ENCODE measurements at places on chromosomes 2 and 18.

DNA sequence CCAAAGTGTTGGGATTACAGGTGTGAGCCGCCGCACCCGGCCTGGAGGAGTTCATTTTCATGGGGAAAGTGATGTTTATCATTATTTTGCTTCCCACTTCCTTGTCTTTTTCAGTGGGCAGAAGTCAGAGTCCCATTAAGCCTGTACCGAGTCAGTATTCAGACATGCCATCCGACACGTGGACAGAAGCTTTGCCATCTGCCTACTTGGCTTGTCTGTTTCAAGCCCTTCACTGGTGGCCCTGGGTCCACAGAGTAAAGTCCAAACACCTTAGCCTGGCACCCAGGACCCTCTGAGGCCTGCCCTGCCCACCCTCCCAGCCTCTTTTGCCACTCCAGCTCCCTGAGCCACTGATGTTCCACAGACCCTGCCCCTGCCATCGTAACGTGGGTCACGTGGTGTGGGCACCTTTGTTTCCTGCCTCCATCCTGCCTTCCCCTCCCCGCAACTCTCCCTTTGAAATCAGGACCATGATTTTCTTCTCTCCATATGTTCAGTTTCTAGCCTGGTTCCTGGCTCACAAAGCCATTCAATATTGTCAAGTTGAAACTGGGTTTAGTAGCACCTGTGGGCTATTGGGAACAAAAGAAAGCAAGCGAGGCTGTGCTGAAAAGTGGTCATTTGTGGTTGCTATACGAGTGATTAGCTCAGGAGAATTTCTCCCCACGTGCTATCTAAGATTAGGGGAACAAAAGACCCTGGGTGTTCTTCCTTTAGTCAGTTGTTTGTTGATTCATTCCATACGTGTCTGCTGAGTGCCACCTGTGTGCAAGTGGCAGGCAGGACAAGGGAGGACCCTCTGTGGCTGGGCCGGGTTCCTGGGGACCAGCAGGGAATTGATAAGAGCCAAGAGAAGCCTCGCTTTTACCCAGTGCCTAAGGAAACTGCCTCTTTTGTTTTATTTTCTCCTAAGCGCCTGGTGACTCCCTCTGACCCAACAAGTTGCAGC lies 5.1 kb upstream of the ODC1 start:
- no peak overlapping the region for H3K27ac ChIP-seq
- no peak overlapping the region for H3K4me3 ChIP-seq
- no peak for DNase-seq
- H3K36me3 ChIP-seq = no peaks in the 10 kb centered on the region
- H3K4me1 ChIP-seq = peaks cover 15% of the 10 kb centered on the region
- H3K27me3 ChIP-seq = no peaks in the 10 kb centered on the region

DNA sequence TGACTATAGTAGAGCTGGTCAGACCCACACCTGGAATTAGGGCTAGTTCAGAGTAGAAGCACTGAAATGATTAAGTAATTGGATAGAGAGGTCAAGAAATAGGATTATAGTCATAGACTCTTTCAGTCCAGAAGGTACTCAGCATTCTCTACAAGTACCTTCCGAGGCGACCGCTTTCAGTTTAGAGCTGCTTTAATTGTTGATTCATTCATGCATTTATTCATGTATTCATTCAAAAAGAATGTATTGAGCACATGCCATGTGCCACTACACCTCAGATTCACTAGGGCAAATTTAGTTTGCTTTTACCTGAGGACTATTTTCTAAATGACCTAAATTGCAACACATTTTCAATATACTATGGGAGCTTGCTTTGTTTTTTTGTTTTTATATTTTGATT lies 48.7 kb downstream of the CRIM1 start:
- no peak overlapping the region for H3K4me3 ChIP-seq
- no peak for DNase-seq

DNA sequence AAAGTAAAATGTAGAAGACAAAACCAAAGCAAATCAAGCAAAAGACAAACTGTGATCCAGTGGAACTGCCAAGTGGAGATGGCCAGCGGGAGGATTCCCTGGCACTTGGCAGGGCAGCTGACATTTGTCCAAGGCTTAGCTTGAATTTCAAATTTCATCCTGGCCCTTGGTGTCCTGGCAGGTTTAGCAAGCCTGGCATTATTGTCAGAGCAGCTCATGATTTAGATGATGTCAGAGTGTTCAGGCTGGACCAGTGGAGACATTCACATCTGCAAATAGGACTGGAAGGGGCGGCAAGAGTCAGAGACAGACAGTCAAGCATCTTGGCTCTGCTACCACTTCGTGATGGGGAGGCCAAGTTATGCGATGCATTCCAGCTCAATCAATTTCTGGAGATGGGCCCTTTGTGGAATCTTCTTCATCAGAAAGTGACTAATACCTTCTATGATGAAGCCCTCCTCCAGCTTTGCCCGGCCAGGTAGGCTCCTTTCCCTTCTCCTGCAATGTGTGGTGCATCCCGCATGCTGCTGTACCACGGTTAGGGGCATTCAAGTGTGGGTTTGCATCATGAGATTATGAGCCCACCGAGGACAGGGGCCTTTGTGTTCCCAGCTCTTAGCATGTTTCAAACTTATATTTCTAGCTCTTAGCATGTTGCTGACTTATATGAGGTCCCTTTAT lies 199.7 kb downstream of the ANKRD30B start:
- no peaks in the 10 kb centered on the region for H3K36me3 ChIP-seq
- no peak overlapping the region for H3K4me3 ChIP-seq
- DNase-seq = no peak
- H3K4me1 ChIP-seq = no peaks in the 10 kb centered on the region
- H3K27ac ChIP-seq = no peak overlapping the region

DNA sequence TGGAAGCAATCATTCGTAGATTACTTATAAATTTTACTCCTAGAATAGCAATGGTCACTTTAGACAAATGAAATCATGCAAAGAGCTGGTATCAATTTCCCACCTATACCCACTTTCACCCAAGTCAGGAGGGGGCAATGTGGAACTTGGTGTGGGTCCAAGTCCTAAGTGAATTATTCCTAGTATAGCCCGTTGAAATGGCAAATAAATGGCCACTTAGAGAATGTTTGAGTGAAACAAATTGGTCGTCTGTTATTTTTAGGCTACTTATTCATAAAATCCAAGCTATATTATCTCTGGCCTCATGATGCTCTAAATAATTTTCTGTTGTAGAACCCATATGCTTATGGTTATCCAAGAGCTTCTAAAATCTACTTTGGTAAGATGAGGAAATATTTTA lies 98.1 kb downstream of the MYO3B start:
- H3K36me3 ChIP-seq = no peaks in the 10 kb centered on the region
- H3K4me3 ChIP-seq = no peak overlapping the region
- H3K27ac ChIP-seq = no peak overlapping the region
- no peaks in the 10 kb centered on the region for H3K4me1 ChIP-seq
- peaks cover 4% of the 10 kb centered on the region for H3K27me3 ChIP-seq

DNA sequence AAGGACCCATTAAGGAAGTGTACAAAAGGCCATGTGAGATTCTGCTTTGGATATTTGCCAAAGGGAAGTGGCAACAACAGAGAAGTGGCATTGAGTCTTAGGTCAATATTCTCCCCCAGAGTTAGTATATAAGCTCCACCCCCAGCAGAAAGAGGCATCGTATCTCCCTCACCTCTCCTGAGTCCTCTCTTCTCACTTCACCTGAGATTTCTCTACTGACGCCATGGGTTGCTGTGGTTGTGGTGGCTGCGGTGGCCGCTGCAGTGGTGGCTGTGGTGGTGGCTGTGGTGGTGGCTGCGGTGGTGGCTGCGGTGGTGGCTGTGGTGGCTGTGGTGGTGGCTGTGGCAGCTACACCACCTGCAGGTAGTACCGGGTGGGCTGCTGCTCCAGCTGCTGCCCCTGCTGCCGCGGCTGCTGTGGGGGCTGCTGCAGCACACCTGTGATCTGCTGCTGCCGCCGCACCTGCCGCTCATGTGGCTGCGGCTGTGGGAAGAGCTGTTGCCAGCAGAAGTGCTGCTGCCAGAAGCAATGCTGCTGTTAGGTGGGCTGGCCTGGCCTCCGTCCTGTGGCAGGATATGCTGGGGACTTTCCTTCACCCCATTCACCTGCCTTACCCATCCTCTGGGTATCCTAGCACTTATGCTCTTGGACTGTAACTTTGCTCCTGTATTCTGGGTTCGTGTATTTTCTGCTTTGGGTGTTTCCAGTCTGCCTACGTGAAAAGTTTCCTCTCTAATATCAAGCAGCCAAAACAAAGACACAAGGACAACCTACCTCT lies 5.9 kb downstream of the SCYGR3 start:
- H3K4me3 ChIP-seq = no peak overlapping the region
- no peak overlapping the region for H3K27ac ChIP-seq
- H3K4me1 ChIP-seq = peaks cover 14% of the 10 kb centered on the region
- peaks cover 56% of the 10 kb centered on the region for H3K27me3 ChIP-seq

- H3K4me1 ChIP-seq = peaks cover 68% of the 10 kb centered on the region
- peaks cover 2% of the 10 kb centered on the region for H3K27me3 ChIP-seq
- no peaks in the 10 kb centered on the region for H3K36me3 ChIP-seq
- no peak for DNase-seq
Measured at GRCh38 chr2:8309131-8309530, 372.7 kb upstream of the ID2 start.

GRCh38 chr2:25606892-25607291 lies 66.5 kb downstream of the DTNB start:
- no peaks in the 10 kb centered on the region for H3K27me3 ChIP-seq
- no peak for DNase-seq
- no peak overlapping the region for H3K4me3 ChIP-seq
- peaks cover 6% of the 10 kb centered on the region for H3K4me1 ChIP-seq
- no peak overlapping the region for H3K27ac ChIP-seq
- no peaks in the 10 kb centered on the region for H3K36me3 ChIP-seq

DNA sequence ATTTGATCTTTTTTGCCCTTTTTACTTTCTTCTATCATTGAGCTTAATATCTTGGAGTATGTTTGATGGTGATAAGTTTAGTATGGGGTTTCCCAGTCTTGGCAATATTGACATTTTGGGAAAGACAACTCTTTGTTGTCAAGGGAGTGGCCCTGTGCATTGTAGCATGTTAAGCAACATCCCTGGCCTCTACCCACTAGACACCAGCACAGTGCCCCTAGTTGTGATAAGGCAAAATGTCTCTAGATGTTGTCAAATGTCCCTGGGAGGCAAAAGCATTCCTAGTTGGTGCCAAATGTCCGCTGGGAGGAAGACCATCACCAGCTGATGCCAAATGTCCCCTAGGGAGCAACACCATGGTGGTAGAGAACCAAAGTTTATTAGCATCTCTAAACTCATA lies 28.2 kb downstream of the GULP1 start:
- H3K36me3 ChIP-seq = no peaks in the 10 kb centered on the region
- H3K27me3 ChIP-seq = no peaks in the 10 kb centered on the region
- H3K27ac ChIP-seq = no peak overlapping the region
- no peaks in the 10 kb centered on the region for H3K4me1 ChIP-seq
- H3K4me3 ChIP-seq = no peak overlapping the region

DNA sequence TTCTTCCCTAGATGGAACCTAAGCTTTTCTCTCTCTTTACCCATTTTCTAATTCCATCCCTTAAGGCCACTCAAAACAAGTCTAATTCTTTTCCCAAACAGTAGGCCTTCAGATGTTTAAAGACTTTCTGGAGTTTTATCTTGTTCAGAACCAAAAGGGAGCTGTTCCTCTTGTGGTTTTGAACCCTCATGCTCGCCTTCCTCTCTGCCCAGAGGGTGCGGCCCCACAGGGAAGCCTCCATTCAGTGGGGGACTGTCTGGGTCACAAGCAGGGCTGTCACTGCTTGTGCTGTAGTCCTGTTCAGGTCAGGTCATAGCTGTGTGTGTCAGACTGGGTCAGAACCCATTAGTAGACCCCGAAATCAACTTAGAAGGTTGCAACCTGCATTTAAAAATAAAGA lies 56.5 kb downstream of the TET3 start:
- no peak overlapping the region for H3K27ac ChIP-seq
- no peak for DNase-seq
- no peak overlapping the region for H3K4me3 ChIP-seq
- H3K36me3 ChIP-seq = no peaks in the 10 kb centered on the region
- no peaks in the 10 kb centered on the region for H3K27me3 ChIP-seq

DNA sequence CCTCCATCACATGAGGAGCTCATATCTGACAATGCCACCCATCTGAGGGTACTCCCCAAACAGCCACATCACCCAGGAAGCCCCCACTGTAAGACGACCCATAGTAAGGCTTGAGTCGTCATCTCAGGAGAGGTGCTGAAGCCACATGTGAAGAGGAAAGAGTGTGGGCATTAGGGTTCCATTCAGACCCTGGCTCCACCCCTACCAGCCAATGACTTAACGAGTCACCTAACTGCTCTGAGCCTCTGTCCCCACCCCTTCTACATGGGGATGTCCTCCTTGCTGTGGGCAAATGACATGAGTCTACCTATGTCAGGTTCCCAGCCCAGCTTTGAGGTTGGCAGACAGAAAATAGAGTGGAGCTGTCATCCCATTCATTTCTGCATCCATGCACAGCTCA lies 46.3 kb downstream of the C1QL2 start:
- no peak overlapping the region for H3K4me3 ChIP-seq
- no peaks in the 10 kb centered on the region for H3K36me3 ChIP-seq
- H3K4me1 ChIP-seq = no peaks in the 10 kb centered on the region
- peaks cover 3% of the 10 kb centered on the region for H3K27me3 ChIP-seq

DNA sequence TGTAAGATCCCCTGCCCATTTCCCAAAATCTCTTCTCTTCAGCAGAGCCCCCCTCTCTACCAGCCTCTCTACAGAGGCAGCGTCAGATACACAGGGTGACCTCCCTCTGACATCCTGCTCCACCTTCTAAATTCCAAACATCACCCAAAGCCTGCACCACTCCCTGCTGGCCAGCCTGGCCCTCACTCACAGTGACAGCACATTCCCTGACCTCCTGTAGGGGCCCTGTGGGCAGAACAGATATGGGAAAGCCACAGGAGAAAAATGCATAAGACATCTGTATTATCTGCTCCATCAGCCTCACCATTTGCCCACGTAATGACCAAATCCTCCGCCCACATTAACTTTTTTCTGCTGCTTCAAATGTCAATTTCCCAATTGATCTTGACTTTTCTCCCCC lies 40.6 kb downstream of the TRABD2A start:
- H3K4me1 ChIP-seq = peaks cover 82% of the 10 kb centered on the region
- DNase-seq = no peak
- H3K27me3 ChIP-seq = no peaks in the 10 kb centered on the region
- H3K4me3 ChIP-seq = peak overlapping the region; percentile 46

- DNase-seq = no peak
- peaks cover 2% of the 10 kb centered on the region for H3K36me3 ChIP-seq
- no peak overlapping the region for H3K4me3 ChIP-seq
- H3K27ac ChIP-seq = no peak overlapping the region
Measured at GRCh38 chr2:239432174-239432573, 31.4 kb upstream of the HDAC4 start.

- H3K4me3 ChIP-seq = no peak overlapping the region
- no peaks in the 10 kb centered on the region for H3K36me3 ChIP-seq
- peaks cover 52% of the 10 kb centered on the region for H3K4me1 ChIP-seq
- no peak overlapping the region for H3K27ac ChIP-seq
- DNase-seq = no peak
Measured at GRCh38 chr2:101796825-101797600, 99.5 kb downstream of the MAP4K4 start.

All from activated CD4-positive, alpha-beta memory T cell treated with anti-CD3 and anti-CD28 coated beads for 36 hours (primary cell).